Right forelimb (tissue), 1 donor: ENCODE measurements at places on chromosomes 13 and 19.

GRCh38 chr19:18675779-18676178, 7.7 kb upstream of the CRTC1 start:
- no peak for DNase-seq

- DNase-seq = no peak
Measured at GRCh38 chr19:38675611-38676010, 28.2 kb downstream of the ACTN4 start.

DNA sequence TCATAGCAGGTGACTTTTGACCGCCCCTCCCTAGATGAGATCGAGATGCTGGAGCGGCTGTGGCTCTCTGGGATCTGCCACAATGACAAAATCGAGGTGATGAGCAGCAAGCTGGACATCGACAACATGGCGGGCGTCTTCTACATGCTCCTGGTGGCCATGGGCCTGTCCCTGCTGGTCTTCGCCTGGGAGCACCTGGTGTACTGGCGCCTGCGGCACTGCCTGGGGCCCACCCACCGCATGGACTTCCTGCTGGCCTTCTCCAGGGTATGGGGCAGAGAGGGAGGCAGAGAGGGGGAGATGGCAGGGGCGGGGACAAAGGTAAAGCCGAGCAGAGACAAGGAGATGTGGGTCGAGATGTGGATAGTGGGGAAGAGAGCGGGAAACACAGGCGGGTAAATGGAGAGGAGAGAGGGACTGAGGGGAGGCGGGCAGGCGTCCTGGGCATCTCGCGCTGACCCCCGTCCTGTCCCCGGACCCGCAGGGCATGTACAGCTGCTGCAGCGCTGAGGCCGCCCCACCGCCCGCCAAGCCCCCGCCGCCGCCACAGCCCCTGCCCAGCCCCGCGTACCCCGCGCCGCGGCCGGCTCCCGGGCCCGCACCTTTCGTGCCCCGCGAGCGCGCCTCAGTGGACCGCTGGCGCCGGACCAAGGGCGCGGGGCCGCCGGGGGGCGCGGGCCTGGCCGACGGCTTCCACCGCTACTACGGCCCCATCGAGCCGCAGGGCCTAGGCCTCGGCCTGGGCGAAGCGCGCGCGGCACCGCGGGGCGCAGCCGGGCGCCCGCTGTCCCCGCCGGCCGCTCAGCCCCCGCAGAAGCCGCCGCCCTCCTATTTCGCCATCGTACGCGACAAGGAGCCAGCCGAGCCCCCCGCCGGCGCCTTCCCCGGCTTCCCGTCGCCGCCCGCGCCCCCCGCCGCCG, 3.4 kb upstream of the GRWD1 start:
- no peak for DNase-seq

GRCh38 chr13:27605610-27606200, 14.6 kb downstream of the LNX2 start:
- no peak for DNase-seq

DNA sequence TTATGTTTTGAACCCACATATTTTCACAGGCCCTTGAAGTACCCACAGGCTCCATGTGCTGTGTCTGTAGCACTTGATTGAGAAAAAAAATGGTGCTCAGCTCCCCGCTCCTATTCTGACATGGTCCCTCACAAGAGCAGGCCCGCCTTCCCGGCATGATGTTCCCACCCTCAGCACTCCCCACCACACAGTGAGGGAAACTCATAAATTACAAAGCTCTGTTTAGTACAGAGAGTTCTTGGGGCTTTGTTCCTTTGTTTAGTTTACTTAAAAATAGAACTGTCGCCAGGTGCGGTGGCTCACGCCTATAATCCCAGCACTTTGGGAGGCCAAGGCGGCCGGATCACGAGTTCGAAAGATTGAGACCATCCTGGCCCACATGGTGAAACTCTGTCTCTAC, 25.9 kb upstream of the ABCC4 start:
- DNase-seq = no peak

DNA sequence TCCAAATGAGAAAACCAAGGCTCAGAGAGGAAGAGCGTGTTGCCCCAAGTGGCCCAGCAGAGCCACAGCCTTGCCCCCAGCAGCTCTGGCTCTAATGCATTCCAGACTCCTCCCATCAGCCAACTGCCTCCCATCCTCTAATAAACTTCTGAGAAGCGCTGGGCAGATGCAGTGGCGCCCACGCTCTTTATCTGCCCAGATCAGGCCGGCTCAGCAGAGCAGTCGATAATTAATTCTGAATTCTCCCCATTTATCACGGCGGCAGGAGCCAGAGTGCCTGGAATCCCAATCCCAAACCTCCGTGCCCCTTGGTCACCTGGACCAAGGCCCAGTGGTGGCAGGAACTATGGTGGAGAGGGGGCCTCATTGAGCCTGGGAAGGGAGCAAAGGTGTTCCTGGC, 13.9 kb downstream of the TINCR start:
- DNase-seq = no peak

GRCh38 chr19:51256155-51256625, 5.3 kb downstream of the SIGLECL1 start:
- no peak for DNase-seq

GRCh38 chr19:5996623-5997320, 18.8 kb upstream of the RANBP3 start:
- DNase-seq = no peak

GRCh38 chr13:105961438-105961837, 574.0 kb downstream of the EFNB2 start:
- no peak for DNase-seq

- no peak for DNase-seq
Measured at GRCh38 chr19:58024661-58025060, 9.2 kb upstream of the ZSCAN1 start.

- DNase-seq = no peak
Measured at GRCh38 chr13:27341616-27342015, 71.0 kb downstream of the RASL11A start.

GRCh38 chr13:50800091-50800739, 43.3 kb downstream of the DLEU7 start:
- no peak for DNase-seq

DNA sequence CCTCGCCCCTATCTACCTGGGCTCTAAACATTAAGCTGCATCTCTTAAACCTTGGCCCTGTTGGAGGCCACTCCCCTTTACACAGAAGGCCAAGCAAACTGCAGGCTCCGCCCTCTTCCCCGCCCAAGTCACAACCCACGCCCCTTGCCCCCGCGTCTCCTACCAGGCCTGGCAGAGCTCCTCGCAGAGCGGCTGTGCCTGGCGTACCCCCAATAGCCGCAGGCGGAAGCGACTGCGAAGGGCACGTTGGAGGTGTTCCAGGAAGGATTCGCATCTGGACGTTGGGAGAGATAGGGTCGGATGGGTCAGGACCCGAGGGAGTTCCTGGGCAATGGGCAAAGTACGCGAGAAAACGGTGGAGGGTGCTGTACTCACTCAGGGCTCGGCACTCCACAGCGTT, 5.9 kb downstream of the RTBDN start:
- no peak for DNase-seq

DNA sequence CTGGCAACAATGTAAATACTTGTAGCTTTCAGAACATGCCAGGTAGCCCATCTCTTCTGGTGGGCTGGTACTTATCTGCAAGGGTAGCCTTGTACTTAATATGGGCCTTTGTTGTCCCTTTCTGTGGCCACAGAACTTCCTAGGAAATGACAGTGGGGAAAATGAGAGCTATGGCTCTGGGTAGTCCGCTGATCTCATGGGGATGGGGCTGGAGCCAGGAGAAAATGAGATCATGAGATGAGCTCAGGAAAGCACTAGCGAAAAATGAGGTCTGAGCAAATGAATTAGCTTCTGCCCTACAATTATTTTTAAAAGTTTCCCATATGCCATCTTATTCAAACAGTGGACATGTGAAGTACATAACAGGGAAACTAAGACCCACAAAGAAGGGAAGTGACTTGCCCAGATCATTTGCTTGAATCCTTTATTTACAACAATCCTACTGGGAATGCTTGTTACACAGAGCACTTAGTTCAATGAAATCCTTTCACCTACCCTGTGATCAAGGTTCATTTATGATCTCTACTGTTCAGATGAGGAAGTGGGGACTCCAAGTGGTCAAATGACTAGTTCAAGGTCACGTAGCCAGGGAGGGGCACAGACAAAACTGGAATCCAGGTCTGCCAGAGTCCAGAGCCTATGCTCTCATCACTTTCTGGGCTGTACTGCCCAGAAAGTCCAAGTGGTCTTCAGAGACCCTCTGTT, 87.1 kb downstream of the PTPRS start:
- no peak for DNase-seq

GRCh38 chr13:111462944-111463343, 142.5 kb downstream of the TEX29 start:
- no peak for DNase-seq

- DNase-seq = no peak
Measured at GRCh38 chr13:75250526-75251178, 231.3 kb downstream of the TBC1D4 start.

DNA sequence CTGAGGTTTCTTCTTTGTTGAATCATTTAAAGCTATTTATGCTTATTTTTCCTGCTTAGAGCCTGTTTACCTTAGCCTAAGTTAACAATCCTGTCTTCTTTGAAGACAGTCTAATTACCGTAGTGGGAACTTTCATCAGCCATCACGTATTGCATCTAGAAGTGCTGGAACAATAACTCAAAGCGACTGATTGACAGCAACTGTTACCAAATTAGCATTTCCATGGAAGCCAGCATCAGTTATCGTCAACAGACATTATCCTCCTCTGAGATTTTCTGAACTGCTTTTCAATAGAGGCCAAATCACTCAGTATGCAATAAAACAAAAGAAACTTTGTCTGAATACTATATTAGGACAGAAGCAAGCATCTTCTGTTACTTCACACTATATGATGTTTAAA, 433.3 kb upstream of the SLITRK1 start:
- no peak for DNase-seq

- DNase-seq = no peak
Measured at GRCh38 chr13:104799152-104799551, 1732.9 kb upstream of the SLC10A2 start.

GRCh38 chr13:48492096-48492440, 40.8 kb downstream of the RCBTB2 start:
- DNase-seq = no peak

DNA sequence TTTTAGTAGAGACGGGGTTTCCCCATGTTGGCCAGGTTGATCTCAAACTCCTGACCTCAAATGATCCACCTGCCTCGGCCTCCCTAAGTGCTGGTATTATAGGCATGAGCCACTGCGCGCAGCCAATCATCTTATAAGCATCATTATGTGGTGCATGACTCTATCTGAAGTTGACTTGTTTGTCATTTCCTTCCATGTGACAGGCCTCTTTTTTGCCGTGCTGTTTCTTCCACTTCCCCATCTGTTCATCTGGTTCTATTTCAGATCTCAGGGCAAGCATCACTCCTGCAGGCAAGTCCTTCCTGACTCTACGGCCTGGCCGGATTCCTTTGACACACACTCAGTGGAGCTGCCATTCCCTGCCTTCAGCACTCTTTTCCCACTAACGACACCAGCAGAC, 15.2 kb downstream of the COL5A3 start:
- DNase-seq = no peak

GRCh38 chr19:45355402-45355801, 14.9 kb downstream of the KLC3 start:
- DNase-seq = no peak
